ENCODE measurements at places on chromosomes 5 and 9. TPM values are rescaled to one million over a fixed set of nuclear protein-coding genes. Genes with fewer than 3 reads are reported as not detected.

- H3K4me1 ChIP-seq: no peaks in the 10 kb centered on the region
- no peak overlapping the region for H3K4me3 ChIP-seq
- no peaks in the 10 kb centered on the region for H3K27me3 ChIP-seq
- H3K36me3 ChIP-seq: no peaks in the 10 kb centered on the region
- H3K27ac ChIP-seq: peak overlapping the region; percentile 22
These were observed 1067.8 kb upstream of the EDIL3 start for GRCh38 chr5:85452322-85453025.

GRCh38 chr5:176748073-176748966 is 62.0 kb upstream of the UNC5A start:
- no peaks in the 10 kb centered on the region for H3K36me3 ChIP-seq
- no peak overlapping the region for H3K4me3 ChIP-seq
- no peak overlapping the region for H3K27ac ChIP-seq

DNA sequence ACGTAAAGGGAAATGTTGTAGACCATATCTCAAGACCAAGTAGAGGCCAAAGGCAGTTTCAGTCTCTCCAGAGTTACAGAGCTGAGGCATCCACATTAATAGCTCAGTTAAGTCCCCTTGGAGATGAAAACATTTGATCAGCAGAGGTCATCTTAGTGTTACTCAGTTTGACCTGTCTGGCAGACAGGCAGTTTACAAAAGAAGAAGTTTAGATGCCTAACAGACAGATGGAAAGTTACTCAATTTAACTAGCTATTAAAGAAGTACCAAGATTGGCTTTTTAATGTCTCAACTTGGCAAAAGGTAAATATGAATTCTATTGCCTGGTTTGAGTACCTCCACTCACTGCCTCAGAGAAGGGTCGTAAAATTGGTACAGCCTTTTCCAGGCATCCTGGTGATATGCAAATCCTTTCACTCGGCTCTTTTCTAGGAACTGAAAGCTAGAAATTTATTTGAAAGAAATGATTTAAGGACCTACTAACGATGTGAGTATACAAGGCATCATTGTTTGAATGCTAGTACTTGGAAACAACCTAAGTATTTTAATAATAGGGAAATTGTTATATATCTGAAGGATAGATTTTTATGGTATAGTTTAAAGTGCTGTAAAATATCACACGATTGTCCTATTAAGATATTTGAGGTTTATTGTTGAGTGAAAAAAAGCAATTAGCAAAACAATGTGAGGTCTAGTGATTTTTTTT is 14.8 kb downstream of the ACO1 start:
- no peak overlapping the region for H3K4me3 ChIP-seq
- H3K36me3 ChIP-seq: no peaks in the 10 kb centered on the region
- H3K27ac ChIP-seq: no peak overlapping the region
- H3K27me3 ChIP-seq: no peaks in the 10 kb centered on the region

GRCh38 chr5:72147569-72147968 is 40.3 kb downstream of the MAP1B start:
- H3K27ac ChIP-seq: no peak overlapping the region
- H3K27me3 ChIP-seq: no peaks in the 10 kb centered on the region
- no peak overlapping the region for H3K4me3 ChIP-seq

GRCh38 chr9:1701113-1701512 is 314.0 kb upstream of the SMARCA2 start:
- H3K36me3 ChIP-seq: no peaks in the 10 kb centered on the region
- DNase-seq: no peak
- H3K27me3 ChIP-seq: no peaks in the 10 kb centered on the region
- no peak overlapping the region for H3K27ac ChIP-seq
- H3K4me3 ChIP-seq: no peak overlapping the region

- H3K27ac ChIP-seq: no peak overlapping the region
- H3K4me1 ChIP-seq: no peaks in the 10 kb centered on the region
- no peak for DNase-seq
These were observed 159.1 kb upstream of the RGMB start for GRCh38 chr5:98614341-98614740.

GRCh38 chr5:170143091-170143490 is 37.4 kb downstream of the FOXI1 start:
- H3K36me3 ChIP-seq: no peaks in the 10 kb centered on the region
- peaks cover 3% of the 10 kb centered on the region for H3K27me3 ChIP-seq
- no peak overlapping the region for H3K27ac ChIP-seq
- no peak overlapping the region for H3K4me3 ChIP-seq
- H3K4me1 ChIP-seq: no peaks in the 10 kb centered on the region
- DNase-seq: no peak

GRCh38 chr9:87148331-87149104 is 201.2 kb upstream of the GAS1 start:
- peaks cover 5% of the 10 kb centered on the region for H3K4me1 ChIP-seq
- DNase-seq: peak; percentile 86

NR6A1 gene
- 4.5 TPM for total RNA-seq

Data from hepatocyte (in vitro differentiated cells).